ENCODE measurements at places on chromosomes 13 and 19.

GRCh38 chr13:97001636-97002035, 7.4 kb upstream of the OXGR1 start:
- no peak for DNase-seq

GRCh38 chr19:21833733-21834132, 2.2 kb downstream of the ZNF43 start:
- DNase-seq: no peak

DNA sequence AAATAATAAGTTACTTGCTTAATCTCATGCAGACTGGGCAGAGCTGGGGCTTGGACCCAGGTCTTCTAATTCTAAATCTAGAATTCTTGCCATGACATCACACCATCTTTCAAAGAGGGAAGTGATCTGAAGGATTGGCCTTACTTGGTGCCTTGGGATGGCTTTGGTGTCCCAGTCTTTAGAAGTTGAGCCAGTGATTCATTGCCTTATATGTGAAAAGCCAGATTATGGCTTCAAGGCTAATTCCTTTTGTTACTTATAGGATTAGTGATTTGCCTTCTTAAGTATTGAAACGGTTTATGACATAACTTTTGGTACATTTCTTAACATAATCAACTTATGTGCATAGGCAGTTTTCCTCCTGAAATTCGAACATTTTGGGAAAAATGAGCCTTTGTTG, 14.9 kb downstream of the COG3 start:
- DNase-seq: no peak

- DNase-seq: no peak
These were observed 17.5 kb downstream of the AKT2 start for GRCh38 chr19:40267601-40267997.

DNA sequence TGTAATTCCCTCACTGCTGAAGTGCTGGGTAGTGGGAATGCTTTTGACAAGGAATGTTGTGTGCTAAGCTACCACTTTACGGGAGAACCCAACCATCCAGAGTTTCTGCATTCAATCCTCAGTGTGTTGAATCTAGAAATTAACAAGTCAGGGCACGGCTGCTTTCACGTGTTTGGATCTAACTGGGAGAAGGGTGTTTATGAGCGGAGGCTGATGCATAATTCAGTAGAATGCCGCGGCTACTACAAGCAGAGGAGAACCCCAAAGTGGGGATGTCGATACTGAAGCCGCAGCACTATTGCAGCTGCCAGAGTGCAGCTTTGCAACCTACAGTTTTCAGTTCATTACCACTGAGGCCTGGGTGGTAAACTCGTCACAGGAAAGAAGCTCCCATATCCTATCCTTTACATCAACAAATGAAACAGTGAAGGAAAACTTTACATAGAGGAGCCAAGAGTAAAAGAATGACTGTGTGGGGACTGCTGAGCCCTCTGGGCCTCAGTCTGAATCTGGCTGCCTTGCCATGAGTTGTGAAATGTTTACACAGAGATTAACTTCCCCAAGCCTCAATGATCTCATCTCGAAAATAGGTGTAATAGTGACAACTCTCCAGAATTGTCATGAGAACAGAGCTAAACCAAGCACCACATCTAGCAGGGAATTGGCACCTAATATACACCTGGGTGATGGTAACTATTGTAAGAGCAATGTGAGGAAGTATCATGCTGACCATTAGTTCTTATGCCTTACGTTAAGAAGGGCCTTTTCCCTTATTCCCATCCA, 531.7 kb downstream of the MYO16 start:
- DNase-seq: no peak

DNA sequence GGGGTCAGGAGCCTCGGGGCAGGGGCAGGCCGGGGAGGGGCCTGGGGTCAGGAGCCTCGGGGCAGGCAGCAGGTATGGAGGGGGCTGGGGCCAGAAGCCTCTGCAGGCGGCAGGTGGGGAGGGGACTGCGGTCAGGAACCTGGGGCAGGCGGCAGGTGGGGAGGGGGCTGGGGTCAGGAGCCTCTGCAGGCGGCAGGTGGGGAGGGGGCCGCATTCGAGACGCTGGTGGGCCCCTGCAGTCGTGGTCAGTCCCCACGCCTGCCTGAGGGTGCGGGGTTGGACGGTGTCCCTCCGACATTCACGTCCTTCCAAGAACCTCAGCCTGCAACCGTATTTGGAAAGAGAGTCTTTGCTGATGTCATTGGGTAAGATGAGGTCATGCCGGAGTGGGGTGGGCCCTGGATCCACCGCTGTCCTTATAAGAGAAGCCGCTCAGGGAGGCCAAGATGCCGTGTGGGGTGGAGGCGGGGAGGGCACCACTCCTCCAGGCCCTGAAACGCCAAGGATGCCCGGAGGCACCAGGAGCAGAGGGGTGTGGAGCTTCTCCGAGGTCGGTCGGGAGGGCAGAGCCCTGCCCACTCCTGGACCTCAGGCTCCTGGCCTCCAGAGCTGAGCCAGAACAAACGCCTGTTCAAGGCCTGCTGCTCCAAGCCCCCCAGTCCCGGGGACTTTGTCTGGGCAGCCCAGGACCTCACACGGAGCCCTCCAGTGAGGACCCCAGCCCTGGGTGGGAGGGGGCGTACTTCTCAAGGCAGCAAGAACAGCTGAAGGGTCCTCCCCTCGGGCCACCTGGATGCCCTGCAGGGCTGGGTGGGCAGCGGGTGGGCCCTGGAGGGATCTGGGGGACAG, 30.1 kb downstream of the PIP5K1C start:
- no peak for DNase-seq

DNA sequence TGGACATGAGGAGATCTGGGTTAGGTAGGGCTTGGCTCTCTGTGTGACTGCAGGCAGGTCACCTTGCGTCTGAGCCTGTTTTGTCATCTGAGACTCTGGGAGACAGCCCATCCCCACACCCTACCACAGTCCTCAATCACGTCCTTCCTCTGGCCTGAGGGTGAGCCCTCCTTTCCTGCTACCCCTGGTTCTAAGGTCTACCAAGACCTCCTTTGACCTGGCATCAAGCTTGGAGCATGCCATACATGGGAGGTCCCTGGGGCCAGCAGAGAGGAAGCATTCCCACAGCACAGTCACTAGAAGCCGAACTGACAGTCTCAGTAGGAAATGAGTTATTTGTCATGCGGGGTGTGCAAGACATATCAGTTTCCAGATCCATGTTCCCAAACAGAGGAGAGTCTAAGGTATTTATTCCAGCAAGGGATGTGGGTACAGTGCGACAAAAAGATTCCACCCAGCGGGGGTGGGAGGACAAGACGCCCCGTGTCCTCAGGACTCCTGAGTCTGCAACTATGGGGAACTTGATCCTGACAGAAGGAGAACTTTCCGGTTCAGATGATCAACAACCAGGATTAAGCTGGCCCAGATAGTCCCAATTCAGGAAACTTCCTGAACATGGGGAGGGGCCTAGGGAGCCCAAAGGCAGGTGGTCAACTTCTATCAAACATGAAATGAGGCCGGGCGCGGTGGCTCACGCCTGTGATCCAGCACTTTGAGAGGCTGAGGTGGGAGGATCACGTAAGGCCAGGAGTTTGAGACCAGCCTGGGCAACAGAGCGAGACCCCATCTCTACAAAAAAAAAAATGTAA, 9.5 kb downstream of the ARRDC2 start:
- DNase-seq: no peak

- DNase-seq: no peak
These were observed 1.4 kb downstream of the SLC1A6 start for GRCh38 chr19:14978161-14978776.

DNA sequence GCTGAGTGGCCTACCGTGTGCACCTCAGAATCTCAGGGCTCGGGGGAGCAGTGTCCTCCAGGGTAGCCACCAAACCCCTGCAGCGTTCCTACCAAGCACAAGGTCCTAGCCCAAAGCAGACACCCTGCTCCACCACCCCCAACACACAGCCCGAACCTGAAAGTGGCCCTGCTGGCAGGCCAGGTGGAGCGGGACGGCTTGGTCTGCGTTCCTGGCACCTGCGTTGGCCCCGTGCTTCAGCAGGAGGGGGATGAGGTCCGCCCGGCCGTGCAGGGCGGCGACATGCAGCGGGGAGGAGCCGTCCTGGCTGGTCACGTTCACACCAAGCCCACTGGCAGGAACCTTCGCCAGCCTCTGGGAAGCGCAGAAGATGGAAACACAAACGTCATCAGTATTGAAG, 26.5 kb downstream of the PDCD5 start:
- no peak for DNase-seq

DNA sequence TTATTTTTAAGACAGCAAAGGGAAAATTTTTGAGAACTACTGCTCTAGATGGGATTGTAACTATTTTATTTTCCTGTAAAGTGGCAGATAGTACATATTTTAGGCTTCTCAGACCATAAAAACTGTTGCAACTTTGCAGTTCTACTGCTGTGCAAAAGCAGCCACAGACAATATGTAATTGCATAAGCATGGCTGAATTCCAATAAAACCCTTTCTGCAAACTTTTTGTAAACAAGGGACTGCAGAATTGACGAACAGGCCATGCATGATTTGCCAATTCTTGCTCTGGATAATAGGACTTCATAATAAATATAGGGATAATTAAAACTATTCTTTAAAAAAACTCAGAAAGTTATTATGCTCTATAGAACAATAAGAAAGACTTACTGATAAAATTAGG, 149.1 kb downstream of the SLITRK5 start:
- no peak for DNase-seq

All from cerebellar nuclear complex (tissue), 1 donor.